Stimulated activated CD4-positive, alpha-beta T cell treated with anti-CD3 and anti-CD28 coated beads, Interleukin-15, amount 100 ng/mL, for 1 hour (primary cell): ENCODE measurements at places on chromosomes 1 and 21.

- DNase-seq, result no peak
Observed at GRCh38 chr1:226697151-226697928, 41.7 kb downstream of the ITPKB start.

GRCh38 chr1:199287647-199288046, 648.8 kb downstream of the PTPRC start:
- DNase-seq, result no peak

- no peak for DNase-seq
Observed at GRCh38 chr1:175138579-175138978, 54.0 kb downstream of the KIAA0040 start.

DNA sequence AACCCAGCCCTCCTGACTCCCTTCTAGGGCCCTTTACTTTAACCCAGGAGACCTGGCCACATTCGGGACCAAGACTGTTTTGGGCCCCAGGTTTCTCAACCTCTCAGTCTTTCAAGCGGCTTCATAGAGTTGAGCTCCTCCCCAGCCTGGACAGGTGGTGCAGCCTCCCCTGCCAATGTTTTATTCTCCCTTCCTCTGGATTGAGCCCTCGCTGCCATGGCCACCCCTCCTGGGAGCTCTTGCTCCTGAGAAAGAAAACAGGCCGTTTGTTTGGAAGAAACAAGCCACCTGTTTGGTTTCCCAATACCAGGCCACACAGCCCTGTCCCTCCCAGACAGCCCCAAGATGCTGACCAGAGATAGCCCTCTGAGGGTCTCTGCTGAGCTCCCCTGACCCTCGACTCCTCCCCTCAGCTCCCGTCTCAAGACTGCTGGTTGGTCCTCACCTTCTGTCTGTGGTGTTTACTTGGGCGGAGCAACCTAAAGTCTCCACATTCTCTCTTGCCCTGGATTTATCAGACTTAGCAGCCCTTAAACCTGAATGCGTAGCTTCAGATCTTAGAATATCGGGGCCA, 3.3 kb downstream of the TMEM51 start:
- no peak for DNase-seq

GRCh38 chr1:53332186-53332564, 4.3 kb upstream of the LRP8 start:
- DNase-seq, result no peak

DNA sequence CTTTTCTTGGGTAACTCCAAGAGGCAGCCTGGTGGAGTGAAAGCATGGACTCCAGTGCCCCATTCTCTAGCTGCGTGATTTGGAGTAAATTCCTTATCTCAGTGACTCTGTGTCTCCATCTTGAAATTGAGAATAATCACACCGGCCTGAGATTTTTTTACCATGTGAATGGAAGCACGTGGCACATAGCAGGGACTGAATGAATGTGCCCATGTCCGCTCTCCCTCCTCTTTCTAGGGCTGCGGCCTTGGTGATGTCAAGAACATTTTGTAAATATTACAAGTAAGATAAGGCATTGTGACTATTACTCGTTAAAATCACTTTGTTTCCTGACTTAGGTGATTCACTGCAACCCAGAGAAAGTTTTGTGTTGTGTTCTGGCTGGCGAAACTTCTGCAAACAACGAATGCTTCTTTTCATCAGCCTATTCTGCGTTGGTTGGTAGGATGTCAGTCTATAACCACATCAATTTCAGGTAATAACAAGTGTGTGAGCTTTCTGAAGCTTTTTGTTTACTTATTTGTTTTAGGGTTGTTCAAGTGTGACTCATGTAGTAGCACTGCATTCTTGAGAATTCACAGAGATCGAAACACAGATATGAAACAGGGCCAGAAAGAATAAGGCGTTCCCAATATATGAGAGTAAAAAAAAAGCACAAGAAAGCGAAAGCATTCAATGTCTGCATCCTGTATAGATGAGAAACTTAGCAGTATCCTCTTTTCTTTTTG, 135.7 kb upstream of the SLC45A1 start:
- no peak for DNase-seq

DNA sequence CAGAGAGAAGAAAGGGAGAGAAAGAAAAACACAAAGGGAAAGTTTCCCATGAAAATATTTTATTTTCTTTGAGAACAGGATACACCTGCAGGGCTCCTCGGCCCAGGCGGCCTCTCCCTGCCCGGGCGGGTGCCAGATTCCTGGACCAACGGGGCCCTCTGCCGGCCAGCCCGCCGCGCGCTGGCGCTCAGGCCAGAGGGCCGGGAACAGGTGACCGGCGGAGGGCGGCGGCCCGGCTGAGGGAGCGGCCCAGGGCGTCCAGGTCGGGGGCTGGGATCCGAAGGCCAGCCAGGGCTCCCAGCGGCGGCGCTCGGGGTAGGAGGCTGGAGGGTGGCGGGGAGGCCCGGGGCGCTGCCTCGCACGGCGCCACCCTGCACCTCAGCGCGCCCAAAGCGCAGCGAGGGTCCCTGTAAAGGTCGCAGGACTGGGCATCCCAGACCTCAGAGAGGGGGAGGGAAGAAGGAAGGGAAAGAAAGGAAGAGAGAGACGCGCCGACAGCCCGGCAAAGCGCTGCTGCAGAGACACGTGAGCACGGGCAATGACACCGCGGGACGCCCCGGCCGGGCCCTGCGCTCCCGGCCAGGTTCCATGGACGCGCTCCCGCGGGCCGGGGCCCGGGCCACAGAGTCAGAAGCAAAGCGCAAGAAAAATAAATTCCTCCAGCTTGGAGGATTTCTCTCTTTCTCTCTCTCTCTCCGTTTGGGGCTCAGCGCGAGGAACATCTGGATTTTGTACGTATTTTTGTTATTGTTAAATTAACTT, 927 bp downstream of the WNT9A start:
- DNase-seq, result no peak

GRCh38 chr1:108962681-108963051, 618 bp downstream of the CLCC1 start:
- no peak for DNase-seq

GRCh38 chr1:172184506-172185191, 235.8 kb upstream of the C1orf105 start:
- no peak for DNase-seq

DNA sequence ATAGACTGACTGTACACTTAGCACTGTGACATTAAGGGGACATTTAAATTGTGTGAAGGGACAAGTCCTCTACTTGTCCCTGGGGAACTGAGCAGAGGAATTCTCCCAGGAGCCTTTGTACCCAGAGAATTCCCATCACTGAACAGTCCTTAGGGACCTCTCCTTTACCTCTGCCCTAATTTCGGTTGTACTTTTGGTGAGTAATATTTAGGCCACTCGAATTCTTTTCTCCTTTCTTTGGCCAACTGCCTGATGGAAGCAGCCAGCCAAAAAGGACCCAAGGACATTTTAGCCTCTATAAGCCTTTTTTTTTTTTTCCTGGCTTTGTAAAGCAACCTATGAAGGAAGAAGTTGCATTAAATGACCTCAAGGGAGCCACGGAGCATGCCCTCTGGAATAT, 71.5 kb downstream of the NR5A2 start:
- no peak for DNase-seq

DNA sequence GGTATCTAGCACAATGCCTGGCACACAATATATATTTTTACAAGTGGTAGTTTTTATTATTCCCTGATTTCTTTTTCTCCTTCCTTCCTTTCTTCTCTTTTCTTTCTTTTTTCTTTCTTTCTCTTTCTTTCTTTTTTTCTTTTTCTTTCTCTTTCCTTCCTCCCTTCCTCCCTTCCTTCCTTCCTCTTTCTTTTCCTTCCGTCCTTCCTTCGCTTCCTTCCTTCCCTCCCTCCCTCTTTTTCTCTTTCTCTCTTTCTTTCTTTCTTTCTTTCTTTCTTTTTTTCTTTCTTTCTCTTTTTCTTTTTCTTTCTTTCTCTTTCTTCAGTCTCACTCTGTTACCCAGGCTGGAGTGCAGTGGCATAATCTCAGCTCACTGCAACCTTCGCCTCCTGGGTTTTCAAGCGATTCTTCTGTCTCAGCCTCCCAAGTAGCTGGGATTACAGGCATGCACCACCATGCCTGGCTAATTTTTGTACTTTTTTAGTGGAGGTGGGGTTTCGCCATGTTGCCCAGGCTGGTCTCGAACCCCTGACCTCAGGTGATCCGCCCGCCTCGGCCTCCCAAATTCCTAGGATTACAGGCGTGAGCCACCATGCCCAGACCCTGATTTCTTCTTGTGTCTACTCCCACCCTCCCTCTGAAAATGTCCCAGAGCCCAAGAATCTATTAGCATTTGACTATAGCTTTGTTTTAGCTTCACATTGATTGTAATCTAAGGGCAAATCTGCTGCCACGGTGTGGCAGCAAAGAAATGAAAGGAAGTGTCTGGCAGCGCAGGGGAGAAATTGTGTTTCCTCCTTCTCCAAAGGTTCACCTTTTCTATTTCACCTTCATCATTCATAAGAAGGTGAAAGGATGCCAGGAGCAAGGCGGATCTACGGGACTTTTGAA, 19.9 kb upstream of the ABCB10 start:
- DNase-seq, result no peak

GRCh38 chr1:20443703-20444586, 42.1 kb downstream of the CAMK2N1 start:
- DNase-seq, result no peak

DNA sequence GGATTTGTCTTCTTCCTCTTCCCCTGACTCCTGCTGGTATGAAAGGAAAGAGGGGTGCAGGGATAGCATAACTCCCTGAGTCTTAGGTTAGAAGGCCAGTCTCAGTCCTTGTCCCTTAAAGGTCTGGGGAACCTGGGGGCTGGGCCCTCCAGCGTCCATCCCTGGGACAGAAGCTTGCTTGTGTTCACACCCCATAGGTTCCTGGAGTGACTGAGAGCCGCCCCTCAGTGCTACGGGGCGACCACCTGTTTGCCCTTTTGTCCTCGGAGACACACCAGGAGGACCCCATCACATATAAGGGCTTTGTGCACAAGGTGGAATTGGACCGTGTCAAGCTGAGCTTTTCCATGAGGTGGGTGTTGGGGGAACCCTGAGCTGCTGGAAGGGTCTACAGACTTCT, 13.1 kb downstream of the RHOC start:
- no peak for DNase-seq

DNA sequence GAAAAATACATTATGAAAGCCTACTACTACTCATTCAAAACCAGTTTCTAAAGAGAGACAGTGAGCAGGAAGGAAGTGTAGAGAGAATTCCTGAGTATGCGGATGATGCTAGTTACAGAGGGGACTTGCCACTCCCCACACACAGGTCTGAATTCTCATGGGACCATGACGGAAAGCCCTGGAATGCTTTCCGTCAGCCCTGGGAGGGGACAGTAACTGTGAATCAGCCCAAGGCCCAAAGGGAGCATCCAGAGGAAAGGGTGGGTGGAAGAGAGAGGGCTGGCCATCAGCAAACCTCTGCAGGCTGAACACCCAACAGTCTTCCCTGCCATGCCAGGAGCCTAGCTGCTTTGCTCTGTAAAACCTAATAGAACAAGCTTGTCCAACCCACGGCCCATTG, 36.4 kb downstream of the RCSD1 start:
- DNase-seq, result no peak

DNA sequence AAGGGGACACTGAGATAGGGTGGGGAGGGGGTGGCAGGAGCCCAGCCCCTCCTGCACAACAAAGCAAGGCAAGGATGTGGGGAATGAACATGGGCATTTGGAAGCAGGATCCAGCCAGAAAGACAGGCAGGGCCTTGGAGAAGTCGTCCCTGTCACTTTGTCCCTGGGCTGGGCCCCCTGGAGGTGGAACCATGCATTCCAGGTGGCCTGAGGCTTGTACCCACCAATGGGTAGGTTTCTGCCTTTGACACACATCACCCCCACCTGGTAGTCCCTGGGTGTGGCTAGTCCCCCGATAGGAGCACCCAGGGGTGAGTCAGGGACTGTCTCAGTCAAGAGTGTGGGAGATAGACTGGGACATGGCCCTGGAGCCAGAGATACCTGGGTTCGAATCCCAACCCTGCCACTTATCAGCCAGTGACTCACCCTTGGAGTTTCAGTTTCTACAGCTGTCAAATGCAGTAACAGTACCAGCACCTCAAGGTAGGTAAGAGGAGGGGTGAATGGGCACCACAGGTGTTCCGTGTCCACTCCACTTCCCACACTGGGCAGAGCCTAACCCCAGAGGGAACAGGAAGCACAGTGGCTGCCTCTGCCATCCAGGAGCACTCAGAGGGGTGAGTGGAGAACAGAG, 10.0 kb downstream of the PLA2G2D start:
- no peak for DNase-seq

- no peak for DNase-seq
Observed at GRCh38 chr1:12810691-12811408, 19.7 kb downstream of the PRAMEF1 start.

- DNase-seq, result no peak
Observed at GRCh38 chr1:162676087-162676486, 43.8 kb downstream of the DDR2 start.

- DNase-seq, result no peak
Observed at GRCh38 chr1:96683931-96684330, 37.7 kb upstream of the PTBP2 start.

DNA sequence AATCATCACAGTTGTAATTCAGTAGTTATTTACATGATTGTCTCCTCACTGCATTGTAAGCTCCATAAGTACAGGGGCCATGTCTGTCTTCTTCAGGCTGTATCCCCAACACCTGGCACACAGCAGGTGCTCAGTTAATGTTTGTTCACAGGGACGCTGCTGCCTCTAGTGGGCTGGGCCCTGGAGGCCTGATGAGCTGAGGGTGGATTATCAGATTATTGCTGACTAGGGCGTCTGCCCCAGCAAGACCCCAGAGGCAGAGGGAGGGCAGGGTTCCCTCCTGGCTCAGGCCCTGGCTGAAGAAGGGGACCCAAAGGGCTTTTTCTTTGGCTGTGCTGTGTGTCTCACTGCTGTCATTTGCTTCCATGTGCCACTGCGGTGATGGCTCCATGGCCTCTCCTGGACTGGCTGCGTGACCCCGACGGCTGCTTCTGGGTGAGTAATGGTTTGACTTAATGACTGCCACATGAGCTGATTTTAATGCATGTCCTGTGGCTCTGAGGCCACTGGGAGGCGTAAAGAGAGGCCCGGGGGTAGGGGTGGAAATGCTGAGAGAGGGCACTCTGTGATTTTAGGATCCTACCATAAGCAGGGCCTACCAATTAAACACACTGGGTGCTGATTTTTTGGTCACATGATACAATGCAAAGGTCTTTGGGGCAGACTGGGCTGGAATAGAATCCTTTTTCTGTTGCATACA, 20.8 kb upstream of the EPB41 start:
- no peak for DNase-seq

DNA sequence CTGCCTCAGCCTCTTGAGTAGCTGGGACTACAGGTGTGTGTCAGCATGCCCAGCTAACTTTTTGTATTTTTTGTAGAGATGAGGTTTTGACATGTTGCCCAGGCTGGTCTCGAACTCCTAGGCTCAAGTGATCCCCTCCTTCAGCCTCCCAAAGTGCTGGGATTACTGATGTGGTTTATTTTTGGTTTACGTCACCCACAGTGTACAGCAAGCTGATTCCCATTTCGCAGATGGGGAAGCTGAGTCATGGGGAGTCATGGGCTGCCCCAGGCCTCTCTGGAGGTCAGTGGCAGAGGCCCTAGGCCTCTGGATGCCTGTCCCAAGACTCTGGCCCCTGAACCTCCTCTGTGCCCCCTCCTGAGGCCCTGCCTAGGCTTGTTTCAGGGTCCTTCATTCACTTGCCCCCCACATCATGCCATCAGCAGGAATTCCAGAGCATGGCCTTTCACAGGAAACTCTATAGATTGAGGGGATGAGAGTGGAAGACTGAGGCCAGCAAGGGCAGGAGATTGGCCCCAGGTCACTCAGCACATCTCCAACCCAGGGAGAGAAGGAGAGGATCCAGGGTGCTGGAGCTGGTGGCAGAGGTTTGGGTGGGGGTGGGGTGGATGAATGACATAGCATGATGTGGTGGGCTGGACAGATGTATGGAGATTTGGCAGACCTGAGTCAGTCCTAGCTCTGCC, 266.0 kb downstream of the PTPRU start:
- no peak for DNase-seq
